Right renal cortex interstitium (tissue), 3 donors: ENCODE measurements at places on chromosomes 6 and 20. TPM values are rescaled to one million over a fixed set of nuclear protein-coding genes. Genes with fewer than 3 reads are reported as not detected.

- no peak for DNase-seq
Measured at GRCh38 chr6:35449287-35449881, 2.8 kb upstream of the FANCE start.

DNA sequence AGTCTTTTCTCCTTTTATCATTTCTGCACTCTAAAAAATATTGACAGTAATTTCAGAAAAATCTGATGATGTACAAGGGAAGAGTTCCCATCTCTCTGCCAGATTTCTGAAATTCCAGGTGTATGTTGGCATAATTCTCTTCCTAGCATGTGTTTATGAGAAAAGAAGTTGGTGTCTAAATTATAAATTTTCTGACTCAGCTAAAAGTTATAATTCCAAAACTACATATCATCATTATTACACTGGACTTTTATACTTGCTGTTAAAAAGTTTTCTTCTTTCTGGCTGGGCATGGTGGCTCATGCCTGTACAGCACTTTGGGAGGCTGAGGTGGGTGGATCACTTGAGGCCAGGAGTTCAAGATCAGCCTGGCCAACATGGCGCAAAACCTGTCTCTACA lies 135.7 kb upstream of the SAMD5 start:
- no peak for DNase-seq

Gene CHRNA4
- 8.1 TPM for polyA plus RNA-seq

DNA sequence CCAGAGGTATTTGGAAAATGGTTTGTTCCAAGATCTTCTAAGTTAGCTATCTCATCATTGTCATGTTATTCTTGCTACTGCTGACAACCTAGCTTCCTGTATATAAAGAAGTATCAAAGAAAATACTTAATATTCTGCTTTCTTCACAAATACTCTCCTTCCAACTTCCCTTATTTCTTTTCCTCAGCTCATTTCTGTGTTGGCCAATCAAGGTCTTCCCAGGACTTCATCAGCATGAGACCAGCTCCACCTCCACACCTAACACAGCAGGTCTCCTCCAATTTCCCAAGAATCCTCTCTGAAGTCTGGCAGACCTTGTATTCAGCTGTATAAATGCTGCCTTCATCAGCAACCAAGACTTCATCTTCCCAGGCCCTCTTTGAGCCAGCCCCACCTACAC lies 538.6 kb upstream of the JARID2 start:
- DNase-seq: no peak

- no peak for DNase-seq
Measured at GRCh38 chr6:156857573-156857972, 80.4 kb downstream of the ARID1B start.
